CD8-positive, alpha-beta memory T cell (primary cell): ENCODE measurements at places on chromosomes 1 and 21.

DNA sequence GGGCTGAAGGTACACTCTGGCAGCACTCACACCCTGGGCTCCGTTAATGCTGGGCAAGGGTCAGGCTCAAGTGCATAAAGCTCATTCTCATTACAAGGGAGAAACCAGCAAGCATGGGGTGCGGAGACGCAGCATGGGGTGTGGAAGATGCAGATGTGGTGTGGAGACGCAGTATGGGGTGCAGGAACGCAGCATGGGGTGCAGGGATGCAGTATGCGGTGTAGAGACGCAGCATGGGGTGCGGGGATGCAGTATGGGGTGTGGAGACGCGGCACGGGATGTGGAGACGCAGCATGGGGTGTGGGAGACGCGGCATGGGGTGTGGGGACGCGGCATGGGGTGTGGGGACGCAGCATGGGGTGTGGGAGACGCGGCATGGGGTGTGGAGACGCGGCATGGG lies 390.7 kb downstream of the NPHP4 start:
- DNase-seq, result no peak

GRCh38 chr1:233238884-233239431 lies 56.6 kb downstream of the PCNX2 start:
- no peak for DNase-seq

DNA sequence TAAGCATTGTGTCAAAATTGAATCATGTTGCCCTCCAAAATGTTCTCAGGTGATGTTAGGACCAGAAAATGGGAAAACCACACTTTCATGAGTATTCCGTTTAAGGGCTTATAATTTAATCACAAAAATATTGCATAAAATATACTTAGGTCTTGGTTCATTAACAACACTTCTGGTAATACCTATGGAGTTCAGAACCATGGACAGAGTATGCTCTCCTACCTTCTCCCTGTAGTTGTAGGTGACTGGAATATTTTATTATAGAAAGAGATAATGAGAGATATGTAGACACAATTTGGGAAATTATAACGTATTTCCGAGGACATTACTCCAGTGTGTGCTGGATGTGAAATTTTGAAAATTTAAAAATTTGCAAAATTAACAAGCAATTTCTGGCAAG lies 232.5 kb downstream of the NCAM2 start:
- DNase-seq, result no peak

- DNase-seq, result peak; percentile 68
These were observed 12.4 kb downstream of the SAMSN1 start for GRCh38 chr21:14533499-14534428.

- no peak for DNase-seq
These were observed 335.2 kb upstream of the BEND5 start for GRCh38 chr1:49111931-49112330.

DNA sequence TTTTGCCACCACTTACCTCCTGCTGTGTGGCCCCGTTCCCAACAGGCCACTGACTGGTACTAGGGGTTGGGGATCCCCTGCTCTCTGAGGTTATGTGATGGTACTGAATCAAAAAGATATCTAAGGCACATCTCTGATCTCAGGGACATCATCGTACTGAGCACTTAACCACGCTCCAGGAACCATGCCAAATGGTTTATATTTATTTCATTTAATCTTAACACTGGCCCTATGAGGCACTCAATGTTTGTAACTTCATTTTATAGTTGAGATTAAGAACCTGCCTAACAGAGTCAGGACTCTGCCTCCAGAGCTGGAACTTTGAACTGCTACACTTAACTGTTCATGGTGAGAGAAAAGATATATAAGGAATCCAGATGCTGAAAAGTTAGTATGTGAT lies 98.0 kb upstream of the HP1BP3 start:
- no peak for DNase-seq
